Esophagus mucosa (tissue), 1 donor: ENCODE measurements at places on chromosomes 1 and 21. TPM values are rescaled to one million over a fixed set of nuclear protein-coding genes. Genes with fewer than 3 reads are reported as not detected.
A peak's percentile ranks its signal among the peaks of the same experiment; 100 is the strongest.

GRCh38 chr1:185087101-185087500, 41.7 kb downstream of the RNF2 start:
- no peak for ATAC-seq

GRCh38 chr1:190908246-190908645, 430.6 kb upstream of the BRINP3 start:
- no peak for ATAC-seq

DNA sequence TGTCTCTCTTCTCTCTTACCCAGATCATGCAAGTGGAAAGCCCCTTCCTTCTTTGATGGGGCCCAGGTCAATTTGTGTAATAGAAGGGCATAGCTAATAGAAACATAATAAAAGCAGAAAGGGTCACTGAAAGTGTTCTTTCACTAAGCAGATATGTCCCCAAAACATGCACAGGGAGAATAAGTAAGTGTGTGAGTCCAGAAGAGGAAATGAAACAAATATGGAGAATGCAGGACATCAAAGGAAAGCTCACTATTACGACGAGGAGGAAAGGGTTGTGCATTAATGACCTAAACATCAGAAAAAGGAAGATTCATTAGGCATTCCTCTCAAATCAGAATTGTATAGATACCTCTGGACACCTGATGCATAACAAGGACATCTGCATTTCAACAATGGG, 81.4 kb upstream of the SMYD2 start:
- no peak for ATAC-seq

DNA sequence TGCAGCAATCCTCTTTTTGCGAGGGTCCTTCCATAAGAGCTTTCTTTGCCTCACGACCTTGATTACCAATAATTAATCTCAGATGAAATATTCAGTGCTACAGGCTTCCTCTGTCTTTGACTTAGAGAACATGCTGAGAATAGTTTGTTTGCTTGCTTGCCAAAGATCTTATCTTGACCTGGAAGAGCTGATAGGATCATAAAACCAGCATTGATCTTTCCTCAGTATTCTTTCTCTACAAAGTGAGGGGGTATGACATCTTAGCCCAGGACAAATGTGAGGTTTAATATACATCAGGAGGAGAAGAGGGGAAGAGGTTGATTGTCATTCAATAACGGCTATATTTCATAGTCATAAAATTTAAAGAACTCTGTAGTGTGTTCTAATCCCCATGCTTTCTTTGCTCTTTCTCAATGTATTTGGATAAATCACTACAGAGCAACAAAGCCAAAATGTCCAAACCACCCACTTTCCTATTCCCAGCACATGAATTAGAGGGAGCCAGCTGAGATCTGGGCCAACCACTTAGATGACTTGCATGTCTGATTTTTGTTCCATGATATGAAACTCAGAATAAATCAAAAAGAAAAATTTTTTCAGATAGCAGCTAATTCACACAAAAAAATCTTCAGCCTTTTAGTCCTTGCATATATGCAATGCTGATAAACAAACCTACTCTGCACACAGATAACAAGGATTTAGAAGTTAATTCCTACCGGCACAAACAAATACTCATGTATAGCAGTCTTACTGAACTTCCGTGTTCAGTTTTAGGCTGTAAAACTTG, 50.5 kb upstream of the IPO9 start:
- no peak for ATAC-seq

DNA sequence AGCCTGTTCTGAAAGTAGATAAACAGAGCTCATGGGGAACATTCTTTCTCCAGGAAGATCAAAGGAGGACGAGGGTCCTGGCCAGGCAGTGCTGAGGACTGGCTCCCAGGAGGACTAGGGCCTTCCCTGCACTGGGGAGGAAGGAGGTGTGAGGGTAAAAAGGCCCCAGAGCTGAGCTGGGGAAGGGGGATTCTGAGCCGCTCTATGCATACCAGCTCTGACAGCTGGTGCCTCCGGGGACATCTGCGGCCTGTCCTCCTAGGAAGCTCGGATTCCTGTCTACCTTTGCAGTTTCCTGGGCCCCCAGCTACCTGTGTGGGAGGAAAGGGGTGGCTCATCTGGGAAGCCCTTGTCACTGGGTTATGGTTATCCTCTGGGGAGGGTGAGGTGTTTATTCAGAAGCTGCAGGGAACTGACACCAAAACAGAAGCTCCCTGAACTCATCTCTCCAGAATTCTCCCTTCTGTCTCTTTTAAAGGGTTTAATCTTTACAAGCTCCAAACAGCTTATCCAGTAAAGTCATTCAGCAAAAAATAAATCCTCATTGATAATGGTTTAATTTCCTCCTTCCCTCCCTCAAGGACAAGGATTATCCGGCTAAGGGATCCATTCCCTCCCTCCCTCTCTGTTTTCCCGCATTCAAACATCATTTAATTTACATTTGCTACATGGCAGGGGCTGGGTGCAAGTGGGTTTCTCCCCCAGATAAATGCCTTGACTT, 31.0 kb downstream of the NENF start:
- ATAC-seq: no peak

DNA sequence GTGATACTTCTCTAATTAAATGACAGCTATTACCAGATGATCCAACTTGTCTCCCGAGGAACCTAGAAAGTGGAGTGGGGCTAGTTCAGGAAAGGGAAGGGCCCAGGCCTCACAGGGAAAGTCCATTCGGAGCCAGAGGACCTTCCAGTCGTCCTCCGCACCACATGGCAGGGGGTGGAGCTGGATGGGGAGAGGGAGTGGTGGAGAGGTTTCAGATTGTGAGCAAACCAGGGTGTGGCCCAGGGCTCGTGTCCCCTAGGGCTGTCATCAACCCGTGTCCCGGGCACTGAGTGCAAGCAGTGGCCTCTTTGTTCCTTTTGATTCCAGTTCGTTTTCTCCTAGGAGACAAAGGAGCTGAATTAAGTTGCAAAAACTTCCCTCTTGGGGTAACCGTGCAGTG, 114.9 kb downstream of the HUNK start:
- ATAC-seq: peak; percentile 65

DNA sequence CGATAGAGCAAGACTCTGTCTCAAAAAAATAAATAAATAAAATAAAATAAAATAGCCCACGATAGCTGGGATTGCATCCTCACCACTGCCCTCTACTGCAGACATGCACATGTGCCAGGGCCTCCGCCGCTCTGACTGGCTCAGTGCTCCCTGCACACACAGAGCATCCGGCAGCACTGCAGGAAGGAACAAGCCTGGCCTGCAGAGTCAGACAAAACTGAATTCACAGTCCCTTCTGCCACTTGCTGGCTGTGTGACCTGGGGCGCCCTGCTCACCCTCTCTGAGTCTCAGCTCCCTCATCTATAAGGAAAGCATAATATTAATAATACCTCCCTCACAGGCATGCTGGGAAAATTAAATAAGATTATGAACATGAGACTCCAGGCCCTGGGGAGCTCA, 35.4 kb downstream of the CSMD2 start:
- no peak for ATAC-seq

GRCh38 chr1:229597877-229598276, 28.0 kb downstream of the TAF5L start:
- ATAC-seq: no peak

DNA sequence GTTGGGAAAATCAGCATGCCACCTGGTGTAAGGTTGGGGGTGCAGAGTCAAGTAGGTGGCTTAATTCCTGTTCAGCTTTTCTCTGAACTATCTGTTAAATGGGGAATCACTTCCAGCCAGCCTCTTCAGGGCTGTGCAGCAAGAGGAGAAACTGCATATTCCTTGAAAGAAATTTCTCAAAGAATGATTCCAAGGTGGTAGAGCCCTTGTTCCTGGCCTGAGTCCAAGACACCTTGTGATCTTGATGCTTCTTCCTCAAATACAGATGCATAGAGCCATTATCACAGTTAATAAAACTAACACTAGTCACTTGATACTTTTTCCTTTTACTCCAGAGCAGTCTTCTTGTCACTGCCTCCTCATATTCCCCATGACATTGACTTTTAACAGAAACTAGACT, 5.2 kb downstream of the TXLNA start:
- ATAC-seq: no peak

Gene ITLN2
- total RNA-seq: 0.16 TPM

Gene TTC34
- 0.08 TPM for total RNA-seq

GRCh38 chr1:166700696-166701095, 138.6 kb upstream of the POGK start:
- no peak for ATAC-seq

DNA sequence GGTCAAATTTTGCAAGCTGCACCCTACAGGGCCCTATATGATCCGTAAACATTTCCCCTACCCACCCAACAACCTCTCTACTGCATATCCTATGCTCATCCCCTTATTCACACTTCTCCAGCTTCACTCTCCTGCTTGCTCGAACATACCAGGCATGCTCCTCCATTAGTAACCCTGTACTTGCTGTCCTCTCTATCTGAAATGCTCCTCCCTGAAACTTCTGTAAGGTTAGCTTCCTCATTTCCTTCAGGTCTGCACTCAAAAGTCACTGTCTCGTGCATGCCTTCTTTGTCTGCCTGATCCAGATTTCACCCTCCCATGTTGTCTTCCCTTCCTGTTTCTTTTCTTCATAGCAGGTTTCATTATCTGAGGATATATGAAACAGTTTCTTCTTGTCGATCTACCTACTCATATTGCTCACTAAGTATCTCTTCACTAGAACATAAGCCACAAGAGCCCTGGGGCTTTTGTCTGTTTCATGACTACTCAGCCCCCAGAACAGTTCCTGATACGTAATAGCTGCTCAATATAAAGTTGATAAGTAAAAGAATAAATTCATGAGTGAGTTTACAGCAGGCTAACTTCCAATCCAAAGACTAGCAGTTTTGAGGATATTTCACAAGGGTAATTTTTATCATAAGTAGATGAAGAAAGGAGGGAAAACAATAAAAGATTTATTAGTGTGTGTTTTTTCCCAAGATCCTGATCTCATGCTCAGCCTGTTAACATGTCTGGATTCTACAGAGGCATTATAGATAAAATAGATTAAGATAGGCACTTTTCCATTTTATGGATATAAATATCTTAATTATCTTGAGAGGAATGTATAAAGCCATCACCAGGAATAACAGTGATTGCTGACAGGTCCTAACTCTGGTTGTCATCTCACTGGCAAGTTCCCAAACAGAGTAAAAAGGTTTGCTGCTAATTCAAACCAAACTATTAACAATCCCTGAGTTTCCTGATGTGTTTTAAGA, 392.5 kb upstream of the ESRRG start:
- ATAC-seq: no peak

DNA sequence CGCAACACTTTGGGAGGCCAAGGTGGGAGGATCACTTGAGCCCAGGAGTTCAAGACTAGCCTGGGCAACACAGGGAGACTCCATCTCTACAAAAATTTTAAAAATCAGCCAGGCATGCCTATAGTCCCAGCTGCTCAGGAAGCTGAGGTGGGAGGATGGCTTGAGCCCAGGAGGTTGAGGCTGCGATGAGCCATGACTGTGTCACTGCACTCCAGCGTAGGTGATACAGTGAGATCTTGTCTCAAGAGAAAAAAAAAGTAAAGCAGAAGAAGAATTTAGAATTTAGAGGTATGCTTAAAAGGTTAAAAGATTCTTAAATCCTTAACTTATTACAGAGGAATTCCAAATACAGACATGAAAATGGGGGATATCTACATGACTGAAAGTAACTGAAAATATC, 79.5 kb downstream of the SMYD3 start:
- ATAC-seq: no peak

- no peak for ATAC-seq
Measured at GRCh38 chr1:11169202-11169601, 20.0 kb upstream of the ANGPTL7 start.

DNA sequence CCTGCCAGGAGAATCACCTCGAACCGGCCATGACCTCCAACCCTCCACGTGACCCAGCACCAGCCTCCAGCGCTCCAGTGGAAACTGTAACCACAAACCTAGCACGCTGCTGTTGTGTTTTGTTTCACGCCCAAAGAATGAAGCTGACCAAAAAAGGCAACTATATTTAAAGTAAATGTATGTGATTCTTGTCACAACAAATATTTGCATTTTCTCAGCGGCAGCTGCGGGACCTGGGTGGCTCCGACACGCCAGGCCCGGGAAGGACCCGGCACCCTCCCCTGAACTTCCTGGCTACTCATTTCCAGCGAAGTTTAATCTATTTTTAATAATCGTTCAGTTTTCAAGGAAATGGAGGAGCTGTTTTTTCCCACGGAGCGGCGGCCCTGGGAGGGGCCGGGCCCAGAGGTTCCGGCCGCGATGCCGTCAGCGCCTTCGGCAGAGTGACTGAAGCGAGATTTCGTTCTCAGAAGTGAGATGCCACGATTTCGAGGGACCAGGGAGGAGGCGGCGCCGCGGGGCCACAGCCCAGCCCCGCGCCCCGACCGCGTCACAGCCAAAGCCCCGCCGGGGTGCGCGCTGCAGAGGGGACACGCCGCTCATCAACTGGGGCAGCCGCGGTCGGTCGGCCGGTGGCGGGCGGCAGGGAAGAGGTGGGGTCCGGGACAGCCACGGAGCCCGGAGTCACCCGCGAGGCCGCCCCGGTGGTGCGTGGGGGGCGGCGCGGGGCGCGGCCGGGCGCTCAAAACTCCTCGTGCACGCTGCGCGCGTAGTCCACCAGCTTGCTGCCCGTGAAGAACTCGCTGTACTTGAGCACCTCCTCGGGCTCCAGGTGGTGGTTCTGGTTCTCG, 3.0 kb upstream of the TNFRSF4 start:
- ATAC-seq: no peak

Gene NUAK2
- total RNA-seq: 28.3 TPM

Gene LAD1
- total RNA-seq: 328 TPM

- ATAC-seq: no peak
Measured at GRCh38 chr21:46636181-46636512, 673 bp downstream of the PRMT2 start.

Gene KCNA3
- 0.28 TPM for total RNA-seq

DNA sequence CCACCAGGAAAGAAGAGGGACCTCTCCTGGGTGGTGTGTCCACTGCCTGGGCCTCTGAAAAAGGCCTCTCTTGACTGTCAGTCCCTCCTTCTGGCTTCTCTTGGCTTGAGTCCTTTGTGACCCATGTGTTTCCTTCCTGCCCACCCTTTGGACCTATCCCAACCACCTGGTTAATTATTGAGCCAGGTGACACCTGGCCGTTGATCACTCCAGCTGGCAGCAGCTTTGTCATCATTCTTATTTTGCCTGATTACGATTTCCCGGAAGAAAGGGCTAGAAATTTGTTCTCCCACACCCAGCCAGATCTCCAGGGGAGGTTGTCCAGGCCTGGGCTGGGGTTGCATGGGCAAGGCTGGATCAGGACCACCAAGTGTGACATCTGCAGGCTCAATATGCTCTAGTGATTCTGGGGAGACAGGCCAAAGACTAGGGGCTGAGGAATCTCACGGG, 24.8 kb downstream of the CSF1 start:
- no peak for ATAC-seq

GRCh38 chr1:161182214-161182613, 4.9 kb upstream of the B4GALT3 start:
- peak; percentile 18 for ATAC-seq

Gene OR2L5
- not detected for total RNA-seq

DNA sequence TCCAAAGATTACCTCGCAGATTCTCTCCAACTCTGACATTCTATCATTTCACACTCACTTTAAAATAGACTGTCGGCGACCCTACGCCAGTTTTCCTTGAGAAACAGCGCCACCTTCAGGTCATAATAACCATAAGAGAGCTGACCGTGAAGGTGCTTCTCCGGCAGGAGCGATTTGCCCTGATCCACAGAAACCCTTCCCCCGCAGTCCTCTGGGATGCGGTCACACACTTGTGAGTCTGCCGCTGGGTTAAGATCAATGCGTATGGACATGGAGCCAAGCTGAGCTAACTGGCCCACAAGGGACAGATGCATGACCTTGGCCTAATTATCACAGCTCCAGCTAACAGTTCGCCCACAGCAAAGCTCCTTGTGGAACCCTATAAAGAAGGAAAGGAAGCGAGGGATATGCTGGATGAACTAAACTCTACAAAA, 32.8 kb upstream of the IFNAR2 start:
- peak; percentile 26 for ATAC-seq
